Activated T-helper 1 cell treated with anti-CD3 and anti-CD28 coated beads, Interleukin-12 subunit alpha, Interleukin-12 subunit beta, Interleukin-2, Interleukin-4 antibody, amounts not matched to agents 30 ng/mL and 10 ng/mL and 1 ng/mL, durations not matched to agents 14 hours and 24 hours and 36 hours (primary cell): ENCODE measurements at places on chromosomes 12 and 14.

GRCh38 chr14:93946104-93946503 lies 19.0 kb downstream of the FAM181A start:
- DNase-seq, result no peak

GRCh38 chr14:31479027-31479426 lies 8.8 kb downstream of the GPR33 start:
- DNase-seq, result no peak

DNA sequence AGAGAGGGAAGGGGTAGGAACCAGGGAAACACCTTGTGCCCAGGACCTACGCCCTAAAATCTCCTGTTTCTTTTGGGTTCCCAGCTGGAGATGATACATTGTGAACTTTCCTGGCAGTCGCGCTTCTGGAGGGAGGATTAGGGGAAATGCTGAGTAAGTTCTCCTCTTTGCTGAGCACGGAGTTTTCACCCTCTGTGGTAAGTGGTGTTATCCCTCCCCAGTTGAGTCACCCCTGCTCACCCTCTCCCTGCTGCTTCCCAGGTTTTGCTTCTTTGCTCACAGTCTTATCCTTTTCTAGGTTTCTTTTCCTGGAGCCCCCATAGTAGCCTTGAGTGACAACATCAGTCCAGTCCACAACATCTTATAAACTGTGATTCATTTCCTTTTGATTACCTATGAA lies 789.1 kb downstream of the TMEM121 start:
- DNase-seq, result no peak

DNA sequence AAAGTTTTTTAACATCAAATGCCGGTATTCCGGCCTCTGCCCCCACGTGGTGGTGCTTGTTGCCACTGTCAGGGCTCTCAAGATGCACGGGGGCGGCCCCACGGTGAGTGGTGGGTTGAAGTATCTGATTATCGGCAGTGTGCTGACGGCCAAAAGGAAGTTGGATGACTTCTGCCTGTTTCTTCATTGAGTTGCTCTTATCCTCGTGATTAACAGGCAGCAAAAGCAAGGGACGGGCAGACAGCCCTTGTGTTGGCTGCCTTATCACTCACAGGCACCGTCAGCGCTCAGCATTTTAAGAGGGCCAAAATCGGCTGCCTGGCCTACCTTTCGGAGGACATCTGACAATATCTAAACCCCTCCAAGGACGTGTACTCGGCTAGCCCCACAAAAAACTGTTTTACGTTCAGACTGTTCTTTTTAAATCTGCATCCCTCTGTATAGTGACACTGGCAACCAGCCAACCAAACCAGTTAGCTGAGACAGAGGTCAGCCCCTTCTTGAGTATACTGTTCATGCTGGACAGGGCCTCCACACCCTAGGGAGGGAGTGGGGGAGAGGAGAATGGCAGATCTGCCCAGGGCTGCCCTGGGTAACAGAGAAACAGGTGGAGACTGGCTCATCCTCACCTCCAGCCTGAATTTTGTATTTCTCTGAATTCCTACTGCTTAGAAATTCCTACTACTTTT lies 22.9 kb upstream of the AKAP5 start:
- no peak for DNase-seq

- DNase-seq, result no peak
Observed at GRCh38 chr12:3101309-3102024, 24.3 kb downstream of the TSPAN9 start.

GRCh38 chr12:64836856-64837255 lies 12.4 kb downstream of the TBC1D30 start:
- DNase-seq, result no peak

GRCh38 chr12:48883305-48884161 lies 17.9 kb upstream of the RND1 start:
- no peak for DNase-seq

- DNase-seq, result no peak
Observed at GRCh38 chr14:59819446-59820088, 51.0 kb downstream of the RTN1 start.

DNA sequence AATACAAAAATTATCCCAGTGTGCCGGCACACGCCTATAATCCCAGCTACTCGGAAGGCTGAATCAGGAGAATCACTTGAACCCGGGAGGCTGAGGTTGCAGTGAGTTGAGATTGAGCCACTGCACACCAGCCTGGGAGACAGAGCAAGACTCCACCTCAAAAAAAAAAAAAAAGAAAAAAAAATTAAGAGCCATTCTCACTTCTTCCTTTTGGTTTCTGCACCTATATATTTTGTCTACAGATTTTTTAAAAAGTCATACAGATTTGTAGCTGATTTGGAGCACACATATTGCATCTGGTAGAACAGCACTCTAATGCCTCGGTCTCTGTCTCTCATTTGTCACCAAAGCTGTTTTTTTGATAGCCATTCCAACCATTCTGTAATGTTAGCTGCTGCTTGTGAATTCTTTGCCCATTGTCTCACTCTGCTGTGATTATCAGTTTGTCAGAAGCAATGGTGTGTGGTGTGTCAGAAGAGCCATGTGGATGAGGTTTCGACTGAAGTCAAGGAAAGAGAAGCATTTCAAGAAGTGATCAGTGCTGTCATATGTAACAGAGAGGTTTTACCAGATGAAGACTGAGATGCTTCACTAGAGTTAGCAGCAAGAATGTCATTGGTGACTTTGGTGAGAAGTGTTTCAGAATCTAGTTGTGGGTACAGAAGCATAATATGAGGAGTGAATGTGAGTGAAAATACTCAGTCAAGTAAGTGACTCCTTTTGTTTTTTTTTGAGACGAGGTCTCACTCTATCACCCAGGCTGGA lies 8.7 kb upstream of the KTN1 start:
- no peak for DNase-seq

- DNase-seq, result no peak
Observed at GRCh38 chr12:100518376-100518775, 44.7 kb downstream of the NR1H4 start.

DNA sequence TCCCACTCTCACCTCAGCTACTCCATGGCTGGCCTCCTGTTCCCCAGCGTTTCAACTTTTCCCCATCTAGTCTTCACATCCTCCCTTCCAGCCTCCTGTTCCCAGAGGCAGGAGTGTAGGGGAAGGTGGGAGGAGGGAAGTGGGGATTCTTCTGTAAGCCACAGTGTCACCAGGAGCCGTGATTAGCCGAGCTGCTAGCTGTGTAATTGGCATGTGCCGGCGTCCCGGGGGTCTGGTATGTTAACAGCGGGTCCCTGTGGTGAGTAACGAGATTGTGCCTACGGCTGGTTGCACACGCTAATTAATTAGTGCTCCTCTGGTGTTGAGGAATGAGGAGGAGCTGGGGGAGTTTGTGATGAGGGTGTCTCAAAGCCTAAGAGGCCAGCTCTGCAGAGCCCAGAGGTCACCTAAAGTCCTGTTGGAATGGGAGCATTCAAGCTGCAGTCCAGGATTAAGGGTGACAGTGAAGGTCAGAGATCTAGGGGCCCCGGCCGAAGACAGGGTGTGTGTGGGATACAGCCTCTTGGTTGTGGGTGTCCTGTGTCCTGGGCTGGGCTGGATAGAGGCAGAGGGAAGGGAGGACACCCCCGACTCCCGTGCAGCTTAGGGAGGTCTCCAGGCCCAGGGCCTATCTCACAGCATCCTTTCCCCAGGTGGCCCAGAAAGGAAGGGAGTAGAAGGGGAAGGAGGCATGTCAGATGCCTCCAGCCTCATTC lies 10.0 kb upstream of the CALCOCO1 start:
- no peak for DNase-seq

DNA sequence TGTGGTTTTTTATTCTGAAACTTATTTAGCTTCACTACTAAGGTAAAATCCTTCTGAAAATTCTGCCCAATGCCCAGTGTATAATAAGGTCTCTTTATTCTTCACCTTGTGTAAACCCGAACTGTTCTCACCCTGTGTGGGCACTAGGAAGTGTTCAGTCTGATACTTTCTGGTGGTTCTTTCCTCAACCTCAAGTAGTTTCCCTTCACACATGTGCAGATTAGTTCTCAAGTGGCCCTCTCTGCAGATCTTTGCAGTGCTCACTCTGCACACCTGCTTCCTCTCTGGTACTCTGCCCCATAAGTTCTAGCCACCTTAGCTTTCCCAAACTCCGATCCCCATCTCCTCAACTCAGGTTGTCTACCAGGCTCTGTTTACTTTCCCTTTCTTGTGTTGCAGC lies 61.6 kb downstream of the RAD51B start:
- no peak for DNase-seq

DNA sequence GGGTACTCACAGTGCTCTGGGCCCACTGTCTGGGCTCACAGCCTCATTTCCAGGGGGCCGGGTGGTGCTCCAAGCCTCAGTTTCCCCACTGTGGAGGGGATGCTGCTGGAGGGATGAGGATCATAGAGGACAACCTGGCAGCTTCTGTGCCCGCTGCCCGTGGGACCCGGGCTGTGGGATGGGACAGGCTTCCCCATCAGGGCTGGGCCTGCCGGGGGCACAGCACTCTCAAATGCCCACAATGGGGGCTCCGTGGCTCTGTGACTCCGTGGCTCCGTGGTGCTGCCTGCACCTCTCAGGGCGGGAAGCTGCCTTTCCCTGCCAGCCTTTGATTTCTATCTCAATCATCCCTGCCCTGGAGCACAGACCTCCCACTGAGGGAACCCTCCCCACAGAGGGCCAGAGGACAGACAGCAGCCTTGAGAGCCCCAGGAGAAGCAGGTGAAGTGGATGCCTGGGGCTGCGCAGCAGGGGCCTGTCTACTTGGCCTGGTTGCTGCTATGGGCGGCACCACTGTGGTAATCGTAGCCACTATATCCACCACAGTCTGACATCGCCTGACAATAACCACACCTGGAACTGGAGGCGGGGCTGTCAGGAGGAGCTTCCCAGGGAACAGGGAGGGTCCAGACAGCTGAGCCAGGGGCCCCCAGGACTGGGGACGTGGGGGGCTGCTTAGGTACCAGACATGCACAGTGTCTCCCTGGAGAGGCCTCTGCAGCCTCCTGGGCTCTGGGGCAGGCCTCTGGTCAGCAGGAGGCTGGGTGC lies 375.9 kb downstream of the TMEM121 start:
- no peak for DNase-seq
